ENCODE measurements at places on chromosomes 7 and 10. TPM values are rescaled to one million over a fixed set of nuclear protein-coding genes. Genes with fewer than 3 reads are reported as not detected.

Gene TLX1
- total RNA-seq = 0.34 TPM

GRCh38 chr10:48633381-48634197 lies 28.7 kb upstream of the ARHGAP22 start:
- H3K36me3 ChIP-seq = no peaks in the 10 kb centered on the region
- no peak overlapping the region for H3K27ac ChIP-seq
- no peaks in the 10 kb centered on the region for H3K27me3 ChIP-seq
- DNase-seq = no peak
- H3K4me3 ChIP-seq = no peak overlapping the region

DNA sequence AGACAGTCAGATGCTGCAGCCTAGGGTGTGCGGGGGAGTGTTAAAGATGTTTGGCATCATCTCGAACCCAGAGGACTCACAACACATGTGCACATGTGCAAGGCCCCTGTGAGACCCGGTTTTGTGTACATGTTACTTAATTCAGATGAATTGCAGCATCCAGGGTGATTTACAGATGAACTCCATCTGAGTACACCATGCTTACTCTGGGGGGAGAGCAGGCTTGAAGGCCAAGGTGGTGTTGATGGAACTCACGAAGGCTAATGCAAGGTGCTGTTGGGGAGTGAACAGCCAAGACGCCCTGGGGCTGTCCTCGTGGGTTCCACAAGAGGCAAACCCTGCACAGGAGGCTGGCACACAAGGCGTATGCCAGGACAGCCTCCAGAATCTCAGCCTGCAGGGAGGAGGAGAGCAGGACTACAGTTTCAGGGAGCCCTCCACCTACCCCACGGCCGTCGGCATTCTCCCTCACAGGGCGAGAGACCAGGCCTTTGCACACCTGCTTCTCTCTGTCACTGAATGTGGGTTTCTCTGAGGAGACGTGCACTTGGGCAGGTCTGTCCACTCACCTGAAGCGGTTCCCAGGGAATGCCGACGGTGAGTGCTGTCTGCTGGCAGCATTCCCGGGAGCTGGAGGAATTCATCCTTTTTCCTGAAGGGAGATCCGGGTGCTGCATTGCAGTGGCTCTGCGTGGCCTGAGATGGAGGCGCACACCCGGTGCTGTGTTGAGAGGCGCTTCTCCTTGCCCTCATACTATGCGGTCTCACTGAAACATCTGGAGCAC lies 178.5 kb upstream of the RNF32 start:
- H3K27me3 ChIP-seq = no peaks in the 10 kb centered on the region
- H3K4me3 ChIP-seq = no peak overlapping the region
- H3K4me1 ChIP-seq = peaks cover 19% of the 10 kb centered on the region
- H3K36me3 ChIP-seq = no peaks in the 10 kb centered on the region
- no peak overlapping the region for H3K27ac ChIP-seq
- peak; percentile 48 for DNase-seq

DNA sequence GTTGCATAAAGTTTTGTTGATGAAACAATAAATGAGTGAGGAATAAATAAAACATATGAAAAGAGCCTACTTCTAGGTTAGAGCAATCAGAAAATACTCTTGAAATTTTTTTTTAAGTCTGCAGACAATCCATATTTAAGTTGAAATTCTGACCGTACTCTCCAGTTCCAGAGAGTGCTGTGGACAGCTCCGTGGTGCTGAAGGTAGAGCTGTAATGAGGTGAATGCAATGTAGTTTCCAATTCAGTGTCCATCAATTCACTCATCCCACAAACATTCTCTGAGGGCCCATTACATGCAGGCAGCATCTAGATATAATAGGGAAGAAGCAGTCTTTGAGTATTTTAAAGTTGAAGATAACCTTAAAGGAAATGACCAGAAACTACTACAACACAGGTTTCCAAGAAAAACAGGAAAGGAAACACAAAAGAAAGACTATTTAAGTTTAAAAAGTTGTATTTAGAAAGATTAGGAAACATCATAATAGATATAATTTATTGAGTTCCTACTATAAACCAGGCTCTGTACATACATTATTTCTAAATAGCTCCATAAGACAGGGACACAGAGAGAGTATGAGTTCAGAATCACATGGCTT lies 44.0 kb upstream of the CRTAC1 start:
- H3K4me3 ChIP-seq = no peak overlapping the region
- no peak for DNase-seq
- no peaks in the 10 kb centered on the region for H3K27me3 ChIP-seq

GRCh38 chr10:126433351-126433750 lies 45.1 kb upstream of the ADAM12 start:
- H3K27me3 ChIP-seq = no peaks in the 10 kb centered on the region
- H3K4me1 ChIP-seq = no peaks in the 10 kb centered on the region
- DNase-seq = no peak
- H3K27ac ChIP-seq = no peak overlapping the region

DNA sequence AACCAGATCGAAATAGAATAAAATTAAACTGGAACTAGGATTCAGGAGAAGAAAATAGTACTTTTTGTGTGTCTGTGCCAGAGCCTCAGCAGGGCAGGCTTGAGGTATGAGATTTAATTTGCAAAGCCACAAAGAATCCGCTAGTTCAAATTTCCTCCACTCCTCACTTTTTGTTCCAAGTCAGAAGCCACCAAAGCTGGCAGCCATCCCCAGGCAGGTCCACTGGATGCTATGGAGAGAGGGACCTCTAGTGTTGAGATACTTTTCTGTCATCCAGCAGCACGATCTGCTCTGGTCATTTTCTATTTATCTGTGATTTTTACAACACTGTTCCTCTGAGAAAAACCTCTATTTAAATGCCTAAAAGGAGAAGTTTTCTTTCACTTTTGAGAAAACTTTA lies 147.9 kb upstream of the FRMD4A start:
- H3K27me3 ChIP-seq = no peaks in the 10 kb centered on the region
- peak; percentile 51 for DNase-seq
- no peaks in the 10 kb centered on the region for H3K36me3 ChIP-seq
- no peak overlapping the region for H3K4me3 ChIP-seq

GRCh38 chr7:45601816-45602540 lies 27.8 kb downstream of the ADCY1 start:
- H3K4me1 ChIP-seq = no peaks in the 10 kb centered on the region
- H3K27ac ChIP-seq = no peak overlapping the region
- H3K4me3 ChIP-seq = no peak overlapping the region
- DNase-seq = no peak

Data from prostate gland (tissue), 2 donors.